ENCODE measurements at places on chromosomes 5 and 9. TPM values are rescaled to one million over a fixed set of nuclear protein-coding genes. Genes with fewer than 3 reads are reported as not detected.

The ZCCHC9 gene
- 9.3 TPM for total RNA-seq

The PCDHA13 gene
- total RNA-seq = 0.10 TPM

DNA sequence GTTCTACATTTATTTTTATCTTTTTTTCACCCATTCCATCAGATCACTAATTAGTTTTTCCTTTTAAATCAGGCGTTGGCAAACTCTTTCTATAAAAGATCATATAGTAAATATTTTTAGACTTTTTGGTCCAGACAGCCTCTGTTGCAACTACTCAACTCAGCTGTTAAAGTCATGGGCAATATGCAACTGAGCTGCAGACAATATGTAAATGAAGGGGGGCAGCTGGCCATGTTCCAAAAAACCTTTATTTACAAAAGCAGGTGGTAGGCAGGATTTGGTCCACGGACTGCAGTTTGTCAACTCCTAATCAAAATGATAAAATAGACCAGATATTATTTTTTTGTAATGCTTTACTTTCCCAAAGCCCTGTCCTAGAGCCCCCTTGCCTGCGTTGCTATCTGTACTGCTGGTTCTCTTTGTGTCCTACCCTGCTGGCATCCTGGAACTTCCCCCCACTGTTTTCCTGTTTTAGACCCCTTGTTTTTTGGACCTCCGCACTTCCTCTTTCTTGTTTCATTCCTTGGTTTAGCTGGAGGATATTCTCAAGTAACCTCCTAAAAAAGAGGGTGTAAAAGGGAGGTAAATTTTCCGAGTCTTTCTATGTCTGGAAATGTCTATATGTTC, 24.7 kb upstream of the TNFSF8 start:
- no peak for DNase-seq

The MEIKIN gene
- total RNA-seq = not detected

GRCh38 chr5:157026789-157027424, 32.0 kb downstream of the HAVCR1 start:
- no peak for DNase-seq

The CYLC2 gene
- not detected for total RNA-seq
